ENCODE measurements at places on chromosomes 12 and 14. TPM values are rescaled to one million over a fixed set of nuclear protein-coding genes. Genes with fewer than 3 reads are reported as not detected.

GRCh38 chr14:65243766-65244442, 141.6 kb upstream of the MAX start:
- no peak for DNase-seq

IL22 gene
- not detected for total RNA-seq

- DNase-seq, result peak; percentile 77
Observed at GRCh38 chr14:24339284-24340151, at the start of gene RIPK3. Gene RIPK3 (minus strand): TSS chr14:24339991. CDS start chr14:24339826, 165 bp downstream.

GRCh38 chr14:106343626-106344025, 817.2 kb downstream of the TMEM121 start:
- DNase-seq, result no peak

MAGOHB gene
- total RNA-seq, result 87.4 TPM

Data from endodermal cell (in vitro differentiated cells).